Pons (tissue), 1 donor: ENCODE measurements at places on chromosomes 6 and 20.
A peak's percentile ranks its signal among the peaks of the same experiment; 100 is the strongest.

- DNase-seq: no peak
Observed at GRCh38 chr6:139539852-139540251, 165.4 kb upstream of the CITED2 start.

GRCh38 chr6:33174784-33175183 lies 17.5 kb downstream of the COL11A2 start:
- DNase-seq: no peak

GRCh38 chr6:3381233-3381921 lies 75.5 kb downstream of the SLC22A23 start:
- peak; percentile 91 for DNase-seq

DNA sequence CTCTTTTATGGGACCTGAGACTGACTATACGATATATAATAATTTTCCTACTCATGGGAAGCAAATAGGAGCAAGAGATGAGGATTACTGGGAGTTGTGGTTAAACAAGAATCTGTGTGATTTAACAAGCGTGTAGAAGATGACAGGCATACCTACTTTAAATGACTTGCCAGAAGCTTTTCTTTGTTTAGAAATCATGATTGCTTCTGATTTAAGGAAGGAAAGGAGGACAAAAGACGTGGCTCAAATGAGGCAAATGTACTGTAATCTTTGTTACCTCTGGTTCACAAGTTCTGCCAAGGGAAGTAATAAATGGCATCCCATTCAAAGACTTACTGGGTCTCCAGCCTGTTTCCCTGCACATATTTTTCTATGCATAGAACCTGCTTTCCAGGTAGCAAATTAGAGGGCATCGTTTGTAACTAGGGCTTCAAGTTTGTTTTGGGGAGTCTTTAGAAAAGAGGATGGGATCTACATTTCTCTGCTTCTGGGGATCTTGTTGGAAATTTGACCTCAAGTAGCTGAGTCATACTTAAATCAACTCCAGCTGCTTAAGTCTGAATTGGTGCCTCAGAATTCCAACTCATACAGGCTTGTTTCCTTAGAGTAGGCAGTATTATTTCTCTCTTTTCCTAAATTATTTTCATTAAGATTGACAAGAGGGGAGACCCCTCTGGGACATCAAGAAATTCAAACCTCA lies 2.9 kb upstream of the TRMT11 start:
- no peak for DNase-seq

- no peak for DNase-seq
Observed at GRCh38 chr20:10965936-10966470, 292.2 kb upstream of the JAG1 start.

DNA sequence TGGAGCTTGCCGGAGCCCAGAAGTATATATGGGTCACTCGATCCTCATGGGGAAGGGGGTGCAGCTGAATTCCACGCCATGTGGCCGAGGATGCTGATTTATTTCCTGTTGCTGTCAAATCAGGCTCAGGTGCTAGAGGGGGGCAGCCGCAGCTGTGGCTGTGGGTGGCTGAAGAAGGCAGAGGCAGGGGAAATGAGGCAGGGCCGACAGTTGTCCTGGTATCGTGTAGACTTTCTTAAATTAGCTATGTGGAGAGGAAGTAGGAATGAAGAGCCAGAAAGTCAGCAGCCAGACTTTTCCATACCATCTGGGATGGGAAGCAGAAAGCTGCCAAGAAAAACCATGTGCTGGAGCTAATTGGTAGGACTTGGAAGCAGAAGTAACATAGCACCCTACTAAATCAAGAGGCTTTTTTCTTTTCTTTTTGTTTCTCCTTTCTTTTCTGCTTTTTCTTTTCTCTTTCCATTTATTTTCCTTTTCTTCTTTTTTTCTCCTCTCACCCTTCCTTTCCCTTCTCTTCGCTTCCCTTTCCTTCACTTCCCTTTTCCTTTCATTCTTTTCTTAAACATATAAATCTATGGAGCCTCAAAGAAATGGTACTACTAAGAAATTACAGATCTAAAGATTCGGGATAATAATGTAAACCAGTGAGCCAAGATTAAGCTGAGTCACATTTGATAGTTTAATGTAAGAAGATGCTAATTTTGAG lies 90.6 kb upstream of the CD83 start:
- DNase-seq: no peak

GRCh38 chr6:150176152-150176551 lies 33.3 kb downstream of the PPP1R14C start:
- no peak for DNase-seq

- DNase-seq: no peak
Observed at GRCh38 chr6:15026832-15027231, 219.0 kb upstream of the JARID2 start.
